Activated CD4-positive, alpha-beta T cell treated with anti-CD3 and anti-CD28 coated beads, Interleukin-2, amount 50 U/mL, for 24 hours (primary cell): ENCODE measurements at places on chromosomes 11 and 22.
A peak's percentile ranks its signal among the peaks of the same experiment; 100 is the strongest.

GRCh38 chr11:63813563-63814382 is 517 bp downstream of the SPINDOC start:
- DNase-seq = no peak

GRCh38 chr11:502288-503178 is 4.5 kb downstream of the RNH1 start:
- no peak for DNase-seq

DNA sequence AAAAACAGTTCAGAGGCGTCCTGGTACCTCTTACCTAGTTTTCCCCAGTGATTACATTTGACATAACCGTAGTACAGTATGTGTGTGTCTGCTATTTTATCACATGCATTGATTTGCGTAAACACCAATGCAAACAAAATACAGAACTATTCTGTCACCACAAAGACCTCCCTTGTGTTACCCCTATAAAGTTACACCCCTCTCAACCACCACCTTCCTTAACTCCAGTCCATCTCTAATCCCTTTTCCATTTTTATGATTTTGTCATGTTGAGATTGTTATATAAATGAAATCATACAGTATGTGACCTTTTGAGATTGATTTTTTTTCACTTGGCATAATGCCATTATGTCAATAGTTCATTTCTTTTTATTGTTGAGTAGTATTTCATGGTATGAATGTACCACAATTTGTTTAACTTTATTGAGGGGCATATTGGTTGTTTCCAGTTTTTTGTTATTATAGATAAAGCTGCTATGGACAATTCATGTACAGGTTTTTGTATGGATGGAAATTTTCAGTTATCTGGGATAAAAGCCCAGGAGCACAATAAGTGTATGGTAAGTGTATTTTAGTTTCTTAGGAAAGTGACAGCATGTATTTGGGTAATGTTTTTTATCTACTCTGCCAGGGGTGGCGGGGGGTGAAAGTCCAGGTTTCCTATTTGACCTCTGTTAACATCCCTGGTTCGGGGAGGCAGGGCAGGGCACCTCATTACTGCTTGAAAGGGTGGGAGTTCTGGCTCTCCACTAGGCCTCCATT is 6.0 kb upstream of the SLC37A2 start:
- DNase-seq = no peak

DNA sequence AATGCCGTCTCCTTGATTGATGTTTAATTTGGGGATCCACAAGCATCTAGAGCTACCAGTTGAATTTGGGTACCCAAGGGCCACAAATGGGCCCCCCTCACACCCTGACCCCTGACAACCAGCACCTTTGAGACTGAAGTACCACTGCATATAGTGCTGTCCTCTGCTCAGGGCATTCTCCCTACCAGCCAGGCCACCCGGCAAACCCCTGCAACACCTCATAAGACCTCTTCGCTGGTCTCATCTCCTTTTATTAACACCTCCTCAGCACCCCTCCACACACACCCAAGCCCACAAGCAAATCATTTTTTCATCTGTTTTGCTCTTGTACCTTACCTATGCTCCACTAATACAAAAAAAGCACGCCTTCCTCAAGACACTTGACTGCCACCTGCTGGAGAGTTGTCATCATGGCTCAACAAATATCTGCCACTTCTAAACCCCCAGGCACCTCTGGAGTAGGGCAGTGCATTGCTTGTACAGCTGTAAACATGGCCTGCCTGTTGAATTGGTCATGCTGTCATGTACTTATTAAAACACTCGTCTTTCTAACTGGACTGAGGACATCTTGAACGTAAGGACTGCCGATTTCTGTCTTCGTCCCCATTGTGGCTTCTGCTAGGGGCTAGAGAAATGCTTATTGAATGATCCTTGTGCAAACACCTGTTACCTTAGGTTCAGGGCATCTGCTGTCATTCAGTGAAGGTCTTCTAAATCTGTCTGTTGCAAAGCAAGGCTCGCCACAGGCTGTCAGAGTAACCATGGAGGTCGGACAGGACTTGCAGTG is 66.5 kb downstream of the BMAL1 start:
- DNase-seq = peak; percentile 72

DNA sequence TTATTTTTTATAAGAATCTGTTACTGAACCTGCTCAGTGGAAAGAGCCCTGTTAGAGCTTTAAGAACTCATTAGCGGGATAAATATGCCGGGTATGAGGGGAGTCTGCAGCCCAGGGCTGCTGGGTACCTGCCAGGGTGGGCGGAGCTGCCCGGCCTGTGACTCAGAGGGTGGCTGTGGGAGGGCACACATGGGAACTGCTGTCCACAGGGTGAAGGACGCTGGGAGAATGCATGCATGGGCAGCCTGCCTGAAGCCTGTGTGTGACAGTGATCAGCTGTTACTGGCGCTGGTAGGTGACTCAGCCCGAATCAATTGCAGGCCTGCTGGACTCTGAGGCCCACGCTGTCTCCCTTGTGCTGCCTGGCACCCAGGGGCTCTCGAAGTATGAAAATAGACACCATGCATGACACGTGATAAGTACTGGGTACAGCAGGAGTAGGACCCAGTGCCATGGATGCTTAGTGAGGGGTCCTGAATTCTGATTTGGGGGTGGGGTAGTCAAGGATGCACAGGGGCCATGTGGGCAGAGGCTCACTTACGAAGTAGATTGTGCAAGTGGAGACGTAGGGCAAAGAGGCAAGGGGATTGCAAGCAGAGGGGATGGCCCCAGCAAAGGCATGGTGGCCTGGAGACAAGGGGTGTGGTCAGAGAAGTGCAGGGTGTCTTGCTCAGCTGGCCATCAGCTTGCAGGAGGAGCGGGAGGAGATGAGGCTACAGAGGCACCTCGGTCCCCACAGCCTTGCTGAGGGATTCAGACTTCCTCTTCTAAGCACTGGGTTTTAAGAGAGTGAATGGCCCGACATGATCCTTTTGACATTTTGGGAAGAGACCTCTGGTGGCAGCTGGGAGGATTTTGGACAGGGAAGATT is 36.5 kb downstream of the GRIK4 start:
- DNase-seq = no peak

- no peak for DNase-seq
These were observed 452.1 kb downstream of the MN1 start for GRCh38 chr22:27349456-27349855.

GRCh38 chr11:62774407-62774806 is 3.2 kb downstream of the TAF6L start:
- no peak for DNase-seq

DNA sequence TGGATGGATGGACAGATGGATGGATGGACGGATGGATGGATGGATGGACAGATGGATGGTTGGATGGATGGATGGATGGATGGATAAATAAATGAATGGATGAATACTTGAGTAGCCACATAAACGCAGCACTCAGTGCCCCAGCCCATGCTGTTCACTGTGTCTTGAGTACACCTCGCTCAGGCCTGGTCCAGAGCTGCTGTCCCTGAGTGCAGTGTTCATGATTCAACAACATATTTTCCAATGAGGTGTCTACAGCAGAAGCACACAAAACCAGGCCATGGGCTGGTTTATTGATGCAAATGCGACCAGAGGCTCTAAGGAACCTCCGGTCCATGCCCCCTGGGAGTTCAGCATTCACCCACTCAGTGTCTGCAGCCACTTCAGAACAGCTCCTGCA is 584.3 kb downstream of the BRD1 start:
- DNase-seq = no peak

DNA sequence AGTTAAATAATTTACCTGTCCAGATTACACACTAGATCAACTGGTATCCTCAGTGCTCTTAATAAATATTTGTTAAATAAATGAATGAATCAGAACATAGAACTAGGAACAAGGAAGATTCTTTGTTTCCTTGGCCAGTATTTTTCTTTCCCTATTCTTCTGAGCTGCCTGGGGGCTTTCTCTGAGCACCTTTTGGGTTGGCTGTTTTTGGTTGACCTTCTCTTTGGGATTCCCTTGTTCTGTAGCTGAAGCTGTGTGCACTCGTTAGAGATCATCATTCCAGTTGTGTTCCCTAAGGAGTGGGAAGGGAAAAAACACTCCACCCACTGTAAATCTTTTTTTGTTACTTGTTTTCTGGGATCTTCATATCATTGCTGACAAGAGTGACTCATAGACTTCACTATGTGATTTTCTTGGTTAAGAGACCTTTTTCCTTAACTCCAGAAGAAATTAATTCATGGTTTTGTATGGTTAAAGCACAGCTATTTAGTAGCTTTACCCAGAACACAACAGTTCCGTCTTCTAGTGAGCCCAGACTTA is 84.3 kb downstream of the STIM1 start:
- DNase-seq = no peak

GRCh38 chr11:41612415-41612814 is 153.0 kb upstream of the LRRC4C start:
- no peak for DNase-seq

DNA sequence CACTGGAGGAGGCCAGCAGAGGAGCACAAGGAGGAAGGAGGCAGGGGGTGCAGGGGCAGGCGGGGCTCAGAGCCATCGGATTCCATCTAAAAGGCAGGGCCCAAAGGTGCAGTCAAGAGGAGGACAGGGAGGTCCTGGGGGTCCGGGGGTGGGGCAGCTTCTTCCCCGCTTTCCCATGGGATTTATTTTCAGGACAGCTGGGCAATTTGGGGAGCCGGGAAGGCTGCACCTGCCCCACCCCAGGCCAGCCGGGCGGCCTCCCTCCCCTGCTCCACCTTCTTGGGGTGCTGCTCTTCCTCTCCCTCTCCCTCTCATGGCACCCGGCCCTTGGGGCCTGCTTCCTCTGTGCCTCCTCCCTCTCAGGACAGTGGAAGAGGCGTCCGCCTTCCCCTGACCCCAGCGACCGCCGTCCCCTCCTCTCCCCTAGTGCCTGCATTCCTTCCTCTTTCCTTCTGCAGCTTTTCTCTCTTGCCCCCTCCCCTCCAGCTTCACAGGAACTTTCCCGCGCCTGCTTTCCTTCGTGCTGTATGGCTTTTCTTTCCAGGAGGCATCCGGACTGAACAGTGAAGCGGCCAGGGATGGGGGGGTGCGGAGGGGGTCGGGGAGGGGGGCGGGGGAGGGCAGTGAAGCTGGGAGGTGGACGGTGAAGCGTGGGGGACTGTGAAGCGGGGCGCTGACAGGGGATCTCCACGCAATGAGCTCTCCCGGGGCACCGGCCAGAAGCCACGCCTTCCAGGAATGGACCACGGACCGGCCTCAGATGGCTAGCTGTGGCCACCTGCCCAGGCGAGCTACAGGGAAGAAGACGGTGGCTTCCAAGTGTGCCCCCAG is 26.9 kb downstream of the APOBEC3H start:
- DNase-seq = no peak

DNA sequence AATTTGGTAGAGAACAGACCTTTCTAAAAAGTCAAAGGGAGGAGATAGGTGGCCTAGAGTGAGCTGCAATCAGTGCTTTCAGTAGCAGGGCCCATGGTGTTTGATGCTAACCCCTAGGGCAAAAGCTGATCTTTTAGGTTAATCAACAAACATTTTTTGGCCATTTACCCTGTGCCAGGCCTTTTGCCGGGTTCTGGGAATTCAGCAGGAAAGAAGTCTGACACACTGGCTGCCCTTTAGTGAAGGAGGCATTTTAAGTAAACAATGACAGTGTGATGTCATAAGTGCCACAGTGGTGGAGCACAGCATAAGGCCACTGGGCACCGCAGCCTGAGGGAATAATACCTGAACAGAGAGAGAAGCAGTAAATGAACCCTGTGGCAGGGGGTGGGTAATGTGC is 29.0 kb downstream of the C22orf31 start:
- DNase-seq = no peak

DNA sequence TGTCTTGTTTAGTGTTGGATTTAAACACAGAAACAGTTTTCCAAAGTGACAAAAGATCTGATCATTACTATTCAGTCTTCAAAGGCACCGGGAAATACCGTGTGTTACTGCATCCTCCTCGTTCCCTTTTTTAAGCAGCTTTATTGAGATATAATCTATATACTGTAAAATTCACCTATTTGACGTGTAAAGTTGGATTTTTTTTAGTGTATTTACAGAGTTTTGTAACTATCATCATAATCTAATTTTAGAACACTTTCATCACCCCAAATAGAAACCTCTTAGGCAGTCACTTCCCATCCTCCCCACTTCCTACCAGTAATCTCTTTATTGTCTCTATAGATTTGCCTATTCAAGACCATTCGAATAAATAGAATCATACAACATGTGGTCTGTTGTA is 1.4 kb downstream of the ANO5 start:
- DNase-seq = no peak

- no peak for DNase-seq
These were observed 318.1 kb upstream of the B3GAT1 start for GRCh38 chr11:134730101-134730500.

- no peak for DNase-seq
These were observed 97.7 kb downstream of the TEAD1 start for GRCh38 chr11:12771875-12772274.

DNA sequence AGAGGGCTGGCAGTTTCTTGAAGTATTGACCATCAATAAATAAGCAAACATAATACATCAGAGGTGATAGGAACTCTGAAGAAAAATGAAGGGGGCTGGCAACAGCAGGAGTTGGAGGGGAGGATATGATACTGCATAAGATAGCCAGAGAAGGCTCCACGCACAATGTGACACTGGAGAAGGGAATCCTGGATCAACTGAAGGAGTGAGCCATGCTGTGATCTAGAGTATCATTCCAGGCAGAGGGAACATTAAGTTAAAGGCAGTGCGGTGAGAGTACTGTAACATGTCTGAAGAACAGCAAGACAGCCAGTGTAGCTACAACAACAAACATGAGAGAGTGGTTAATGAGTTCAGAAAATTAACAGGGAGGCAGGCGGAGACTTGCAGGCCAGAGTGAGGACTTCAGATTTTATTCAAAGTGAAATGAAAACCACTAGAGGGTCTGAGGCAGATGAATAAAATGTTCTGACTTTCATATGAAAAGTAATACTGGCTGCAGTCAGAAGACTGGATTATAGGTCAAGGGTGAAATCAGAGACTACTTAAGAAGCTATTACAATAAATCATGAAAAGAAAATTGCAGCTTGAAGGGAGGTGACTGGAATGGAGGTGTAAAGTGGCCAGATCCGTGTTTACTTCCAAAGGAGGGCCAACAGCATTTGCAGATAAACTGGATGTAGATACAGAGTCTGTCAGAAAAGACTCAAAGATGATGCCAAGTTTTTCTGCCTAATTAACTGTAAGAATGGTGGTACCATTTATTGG is 49.4 kb downstream of the RRAS2 start:
- DNase-seq = no peak

DNA sequence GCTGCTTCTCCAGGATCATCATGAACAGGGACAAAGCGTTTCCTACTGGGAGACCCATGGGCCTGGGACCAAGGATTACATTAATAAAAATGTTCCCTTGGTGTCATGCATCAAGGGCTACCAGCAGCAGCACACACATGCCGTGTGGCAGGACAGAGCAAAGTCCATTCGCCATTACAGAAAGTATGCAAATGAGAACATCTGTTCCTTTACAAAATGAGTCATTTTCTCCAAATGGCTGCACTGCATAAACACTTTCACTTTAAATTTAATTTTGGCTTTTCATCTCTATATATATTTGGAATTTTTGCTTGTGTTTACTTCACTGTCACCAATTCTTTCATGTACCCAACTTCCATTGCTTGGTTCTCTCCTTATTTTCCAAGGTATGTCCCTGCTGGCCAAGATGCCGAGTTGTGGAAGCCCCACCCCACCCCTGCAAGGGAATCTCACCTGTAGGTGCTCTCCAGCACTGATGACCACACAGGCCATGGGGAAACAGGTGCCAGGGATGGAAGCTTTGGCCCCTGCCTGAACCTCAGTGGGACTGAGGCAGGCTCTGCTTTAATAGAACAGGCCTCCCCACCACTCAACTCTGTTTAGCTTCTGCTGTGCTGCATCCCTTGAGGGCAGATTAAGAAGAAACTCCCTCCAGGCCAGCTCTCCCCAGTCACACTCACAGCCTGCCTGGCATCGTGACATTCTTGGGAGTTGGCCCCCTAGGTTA is 15.6 kb upstream of the GNAZ start:
- DNase-seq = no peak
